NCI-H187 treated with DMSO at 0.1 percent for 48 hours (cell line): ENCODE measurements at places on chromosomes 11 and 22.

GRCh38 chr11:122976734-122977469 lies 4.7 kb downstream of the BSX start:
- DNase-seq, result no peak

DNA sequence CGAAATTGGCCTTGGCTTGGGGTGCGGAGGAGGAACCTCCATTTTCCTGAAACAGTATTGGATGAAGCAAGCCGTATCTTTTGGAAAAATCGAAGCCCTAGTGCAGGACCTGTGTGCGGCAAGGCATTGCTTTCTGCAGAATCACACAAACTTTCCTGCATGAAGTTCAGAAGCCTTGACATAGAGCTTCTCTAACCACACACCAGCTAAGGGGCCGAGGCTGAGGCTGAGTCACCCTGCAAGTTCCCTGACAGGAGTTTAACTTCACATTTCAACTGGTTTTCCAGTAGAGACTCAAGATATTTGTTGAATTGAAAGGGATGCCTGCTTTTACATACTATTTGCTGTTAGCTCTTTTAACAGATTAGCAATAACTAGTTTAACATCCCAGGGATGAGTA lies 67.8 kb downstream of the TCF20 start:
- DNase-seq, result no peak

DNA sequence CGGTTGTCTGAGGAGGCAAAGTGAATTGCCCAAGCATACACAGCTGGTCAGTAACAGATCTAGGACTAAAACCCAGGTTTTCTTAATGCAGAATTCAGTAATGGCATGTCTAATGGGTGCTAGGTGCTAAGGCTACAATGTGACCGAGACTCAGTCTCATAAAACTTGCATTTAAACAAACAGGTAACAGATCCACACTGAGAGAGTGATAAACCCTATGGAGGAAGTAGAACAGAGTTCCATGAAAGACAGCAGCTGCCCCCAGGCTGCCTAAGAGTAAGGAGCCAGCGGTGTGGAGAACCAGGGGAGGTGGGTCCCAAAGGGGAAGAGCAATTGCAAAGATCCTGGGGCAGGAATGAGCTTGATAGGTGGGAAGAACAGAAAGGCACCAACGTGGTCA lies 27.3 kb downstream of the MMP13 start:
- DNase-seq, result no peak

- DNase-seq, result no peak
These were observed 131.9 kb upstream of the SERPIND1 start for GRCh38 chr22:20641919-20642579.

DNA sequence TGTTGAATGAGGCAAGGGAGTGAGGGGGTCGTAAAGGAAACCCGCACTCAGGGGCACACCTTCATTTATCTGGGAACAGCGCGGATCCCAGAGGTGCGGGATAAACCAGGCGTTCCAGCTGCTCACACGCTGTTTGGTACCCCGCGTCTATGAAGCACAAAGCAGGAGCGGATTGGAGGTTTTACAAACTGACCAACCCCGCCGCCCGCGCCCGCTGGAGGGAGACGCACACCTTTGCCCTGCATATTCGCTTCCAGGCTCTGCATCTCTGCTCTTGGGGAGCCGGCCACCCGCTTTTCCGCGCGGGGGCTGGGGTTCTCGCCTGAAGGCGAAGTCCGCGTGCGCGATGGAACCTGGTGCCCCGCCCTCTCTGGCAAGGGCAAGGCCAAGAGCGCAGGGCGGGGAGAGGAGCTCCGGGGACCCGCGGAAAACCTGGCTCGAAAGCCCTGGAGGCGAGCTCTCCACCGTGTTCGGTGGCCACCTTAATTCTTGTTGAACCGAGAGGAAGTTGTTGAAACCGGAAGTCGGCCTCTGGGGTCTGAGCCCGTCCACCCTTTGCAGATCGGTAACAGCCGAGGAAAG lies 6.8 kb upstream of the ALX4 start:
- no peak for DNase-seq

- no peak for DNase-seq
These were observed 1289.6 kb downstream of the TBC1D22A start for GRCh38 chr22:48051796-48052620.

- no peak for DNase-seq
These were observed 12.2 kb downstream of the USP2 start for GRCh38 chr11:119369132-119369925.

GRCh38 chr22:30436196-30436595 lies 10.6 kb downstream of the MTFP1 start:
- DNase-seq, result no peak

DNA sequence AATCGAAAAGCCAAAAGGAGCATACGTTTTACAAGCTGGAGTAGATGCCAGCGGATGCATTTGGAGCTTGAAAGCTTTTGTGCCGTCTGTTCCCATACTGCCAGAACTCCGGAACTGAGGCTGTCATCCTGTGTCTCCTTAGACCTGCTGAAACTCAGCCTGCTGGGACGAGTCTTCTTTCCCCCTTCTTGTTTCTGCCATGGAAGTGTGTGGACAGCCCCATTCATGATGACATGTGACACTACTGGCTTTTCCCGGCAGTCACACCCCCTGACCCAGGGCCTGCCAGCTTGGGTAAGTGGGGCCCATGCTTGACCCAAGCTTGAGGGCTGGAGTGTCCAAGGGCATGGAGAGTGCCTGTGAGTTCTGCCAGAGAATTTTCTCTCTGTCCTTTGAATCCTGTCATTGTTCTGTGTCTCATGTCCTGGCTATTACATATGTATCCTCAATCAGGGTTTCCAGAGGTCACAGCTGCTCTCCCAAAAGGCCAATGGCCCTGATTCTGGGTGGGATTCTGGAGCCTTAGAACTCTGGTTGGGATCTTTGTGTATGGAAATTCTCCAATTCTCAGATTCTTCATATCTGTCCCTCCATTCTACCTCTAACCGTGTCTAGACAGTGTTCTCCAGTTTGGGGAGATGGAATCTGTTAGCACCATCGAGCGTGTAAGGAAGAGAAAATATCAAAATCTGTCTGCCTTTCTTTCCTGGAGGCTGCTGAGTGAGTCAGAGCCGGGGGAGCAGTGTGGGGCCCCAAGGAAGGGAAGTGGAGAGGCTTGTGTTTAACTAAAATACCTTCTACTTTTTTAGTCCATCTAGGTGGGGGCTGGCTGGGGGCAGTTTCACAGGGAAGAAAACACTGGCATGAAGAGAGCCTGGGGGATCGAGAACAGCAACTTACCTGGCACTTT lies 73.2 kb downstream of the KIAA1671 start:
- DNase-seq, result no peak

- no peak for DNase-seq
These were observed 187.1 kb downstream of the BLID start for GRCh38 chr11:121928597-121929580.

DNA sequence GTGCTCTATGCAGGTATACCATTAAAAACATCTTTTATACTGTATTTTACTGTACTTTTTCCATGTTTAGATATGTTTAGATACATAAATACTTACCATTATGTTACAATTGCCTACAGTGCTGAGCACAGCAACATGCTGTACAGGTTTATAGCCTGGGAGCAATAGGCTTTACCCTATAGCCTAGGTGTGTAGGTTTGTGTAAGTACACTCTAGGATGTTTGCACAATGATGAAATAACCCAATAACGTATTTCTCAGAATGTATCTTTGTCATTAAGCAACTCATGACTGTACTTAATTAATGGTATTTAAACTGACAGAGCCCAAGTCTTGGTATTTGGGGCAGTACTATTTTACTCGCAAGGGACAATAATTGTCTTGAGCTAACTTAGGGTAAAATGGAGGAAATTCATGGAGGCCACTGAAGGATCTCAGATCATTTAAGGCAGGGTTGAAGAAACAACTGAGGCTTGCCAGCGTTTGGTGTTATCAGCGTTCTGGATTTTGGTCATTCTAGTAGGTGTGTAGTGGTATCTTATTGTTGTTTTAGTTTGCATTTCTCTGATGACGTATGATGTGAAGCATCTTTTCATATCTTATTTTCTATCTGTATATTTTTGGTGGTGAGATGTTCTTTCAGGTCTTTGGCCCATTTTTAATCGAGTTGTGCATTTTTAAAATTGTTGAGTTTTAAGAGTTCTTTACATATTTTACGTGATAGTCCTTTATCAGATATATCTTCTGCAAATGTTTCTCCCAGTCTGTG lies 42.4 kb downstream of the ADAMTS15 start:
- DNase-seq, result no peak

DNA sequence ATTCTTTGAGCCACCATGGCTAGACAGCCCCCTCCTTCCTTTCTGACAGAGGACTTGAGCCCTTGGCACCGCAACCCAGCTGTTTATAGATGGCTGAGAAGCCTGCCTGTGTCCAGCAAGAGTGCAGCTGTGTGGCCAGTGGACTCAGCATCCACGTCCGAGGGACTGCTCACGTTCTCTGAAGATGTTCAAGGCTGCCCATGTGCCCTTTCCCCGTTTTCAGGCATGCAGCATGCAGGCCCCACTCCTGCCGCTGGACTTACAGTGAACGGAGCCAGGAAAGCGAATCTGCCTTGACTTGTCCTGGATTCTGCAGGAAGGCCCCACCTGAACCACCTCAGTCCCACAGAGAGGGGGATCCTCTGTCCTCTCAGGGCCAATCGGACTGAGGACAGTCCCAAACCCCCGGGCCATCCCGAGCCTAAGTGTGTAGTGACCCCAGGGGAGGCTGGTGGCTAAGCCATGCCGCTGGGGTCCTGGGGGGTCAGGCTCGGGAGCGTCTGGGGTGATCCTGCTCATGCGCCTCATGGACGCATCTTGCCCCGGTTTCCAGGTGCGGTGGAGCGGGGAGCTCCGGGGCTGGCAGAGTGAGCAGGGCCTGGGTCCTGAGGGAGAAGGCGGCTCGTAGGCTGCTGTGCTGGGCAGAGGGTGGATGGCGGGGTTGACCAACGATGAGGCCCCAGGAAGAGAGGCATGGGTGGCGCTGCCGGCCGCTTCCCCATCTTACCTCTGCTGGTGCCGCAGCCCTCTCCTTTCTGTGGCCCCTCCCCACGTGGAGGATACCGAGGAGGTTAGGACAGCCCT lies 170.7 kb downstream of the CTTN start:
- no peak for DNase-seq

- DNase-seq, result no peak
These were observed 311.5 kb downstream of the MN1 start for GRCh38 chr22:27490080-27490479.

- no peak for DNase-seq
These were observed 16.7 kb downstream of the PHLDA2 start for GRCh38 chr11:2912498-2912897.

DNA sequence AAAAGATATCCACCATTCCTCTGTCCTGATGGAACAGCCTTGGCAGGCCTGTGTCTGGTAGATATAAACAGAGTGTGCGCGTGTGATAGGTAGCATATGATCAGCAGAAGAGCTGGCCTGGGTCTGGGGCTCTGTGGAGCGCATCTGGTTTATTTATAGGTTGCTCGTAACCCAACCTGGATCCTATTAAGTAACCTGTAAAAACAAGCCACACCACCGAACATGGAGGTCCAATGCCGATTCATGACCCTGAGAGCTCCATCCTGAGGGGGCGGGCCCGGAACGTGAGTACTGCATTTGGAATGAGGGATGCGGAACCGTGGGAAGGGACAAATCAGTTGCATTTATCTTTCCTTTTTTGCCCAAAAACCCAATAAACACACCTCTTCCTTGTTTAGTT lies 31.9 kb upstream of the APOL5 start:
- no peak for DNase-seq

GRCh38 chr22:50460938-50461337 lies 13.9 kb downstream of the SBF1 start:
- no peak for DNase-seq

- DNase-seq, result no peak
These were observed 89.4 kb upstream of the DRD2 start for GRCh38 chr11:113564527-113565130.

DNA sequence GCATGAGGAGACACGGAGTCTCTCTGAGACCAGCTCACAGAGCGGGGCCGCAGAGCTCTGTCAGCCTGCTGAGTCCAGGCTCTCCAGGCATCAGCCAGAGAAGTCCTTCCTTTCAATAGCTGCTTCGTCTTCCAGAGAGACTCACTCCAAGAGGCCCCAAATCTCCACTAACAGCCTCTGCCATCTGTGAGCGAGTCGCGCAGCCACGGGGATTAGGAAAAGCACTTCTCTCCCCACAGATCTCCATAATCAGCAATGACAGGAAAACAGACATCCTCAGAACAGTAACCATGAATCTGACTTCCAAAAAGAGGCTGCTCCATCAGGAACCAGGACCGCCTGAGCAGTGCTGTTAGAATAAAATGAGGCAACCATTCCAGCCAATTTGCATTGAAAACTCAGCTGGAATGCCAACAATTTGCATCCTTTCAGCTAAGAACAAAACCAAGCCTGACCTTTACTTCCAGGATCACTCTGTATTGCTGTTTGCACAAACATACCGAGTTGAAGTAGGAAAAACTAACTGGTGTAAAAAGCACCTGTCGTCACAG lies 65.4 kb downstream of the SMCO4 start:
- DNase-seq, result no peak

- DNase-seq, result no peak
These were observed 9.7 kb downstream of the TEAD1 start for GRCh38 chr11:12683874-12684273.

DNA sequence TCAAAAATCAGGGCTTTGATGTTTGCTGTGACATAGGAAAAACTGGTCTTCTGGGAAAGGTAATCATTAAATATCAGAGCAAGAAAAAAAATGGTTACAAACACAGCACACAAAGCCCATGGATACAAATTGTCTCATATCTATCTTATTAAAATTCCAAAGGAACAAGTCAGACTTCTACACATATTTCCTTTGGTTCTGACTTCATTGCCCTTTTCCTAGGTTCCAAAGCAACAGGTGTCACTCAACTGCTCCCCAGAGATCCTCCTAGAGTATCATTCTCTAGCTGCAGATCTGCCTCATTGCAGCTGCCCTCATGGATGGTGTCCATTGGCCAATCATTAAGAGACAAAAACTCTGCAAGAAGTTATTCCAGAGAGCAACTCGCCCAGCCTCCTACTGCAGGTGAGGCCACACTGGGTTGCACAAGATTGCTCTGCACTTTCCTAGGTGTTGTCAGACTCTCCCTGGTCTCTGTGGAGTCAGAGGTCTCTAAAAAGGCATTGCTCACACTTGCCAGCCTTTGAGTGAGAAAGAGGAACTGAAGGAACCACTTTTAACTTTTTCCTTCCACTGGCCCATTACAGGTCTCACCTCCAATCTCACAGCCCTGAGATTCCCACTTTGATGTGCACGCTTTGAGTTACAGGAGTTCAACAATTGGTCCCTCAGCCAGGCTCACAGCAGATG lies 5.7 kb downstream of the DRICH1 start:
- no peak for DNase-seq

- no peak for DNase-seq
These were observed 16.1 kb downstream of the PKNOX2 start for GRCh38 chr11:125180413-125181305.

- DNase-seq, result no peak
These were observed 78.3 kb downstream of the LRRC32 start for GRCh38 chr11:76592025-76592914.

- no peak for DNase-seq
These were observed 21.3 kb downstream of the PIK3IP1 start for GRCh38 chr22:31271026-31271425.
